Femur (tissue), 1 donor: ENCODE measurements at places on chromosomes 13 and 19.

GRCh38 chr13:40772765-40773473, 1.9 kb upstream of the MRPS31 start:
- no peak for DNase-seq

GRCh38 chr13:110130431-110130830, 176.5 kb downstream of the COL4A1 start:
- DNase-seq, result no peak

DNA sequence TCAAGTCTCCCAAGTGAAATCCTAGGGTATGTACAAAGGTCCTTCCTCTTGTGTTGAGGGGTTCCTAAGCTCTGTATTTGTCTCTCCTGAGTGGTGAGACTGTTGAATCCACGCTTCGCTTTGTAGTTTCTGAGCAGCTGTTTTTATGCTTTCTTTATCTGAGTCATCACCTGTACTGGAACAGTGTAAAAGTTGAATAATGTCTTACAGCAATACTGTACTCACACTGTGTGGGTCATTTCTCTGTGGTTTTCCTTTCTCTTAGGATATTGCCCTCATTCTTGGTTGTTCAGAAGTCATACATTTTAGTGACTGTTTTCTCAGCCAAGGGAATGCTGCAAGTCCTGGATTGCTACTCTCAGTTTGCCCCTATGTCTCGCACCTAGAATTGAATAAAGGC, 1596.6 kb downstream of the SLITRK5 start:
- no peak for DNase-seq

- DNase-seq, result peak; percentile 97
Observed at GRCh38 chr13:73058736-73059459, at the start of gene KLF5. Gene KLF5 (plus strand): TSS chr13:73059005. CDS start chr13:73059328, 323 bp downstream.

DNA sequence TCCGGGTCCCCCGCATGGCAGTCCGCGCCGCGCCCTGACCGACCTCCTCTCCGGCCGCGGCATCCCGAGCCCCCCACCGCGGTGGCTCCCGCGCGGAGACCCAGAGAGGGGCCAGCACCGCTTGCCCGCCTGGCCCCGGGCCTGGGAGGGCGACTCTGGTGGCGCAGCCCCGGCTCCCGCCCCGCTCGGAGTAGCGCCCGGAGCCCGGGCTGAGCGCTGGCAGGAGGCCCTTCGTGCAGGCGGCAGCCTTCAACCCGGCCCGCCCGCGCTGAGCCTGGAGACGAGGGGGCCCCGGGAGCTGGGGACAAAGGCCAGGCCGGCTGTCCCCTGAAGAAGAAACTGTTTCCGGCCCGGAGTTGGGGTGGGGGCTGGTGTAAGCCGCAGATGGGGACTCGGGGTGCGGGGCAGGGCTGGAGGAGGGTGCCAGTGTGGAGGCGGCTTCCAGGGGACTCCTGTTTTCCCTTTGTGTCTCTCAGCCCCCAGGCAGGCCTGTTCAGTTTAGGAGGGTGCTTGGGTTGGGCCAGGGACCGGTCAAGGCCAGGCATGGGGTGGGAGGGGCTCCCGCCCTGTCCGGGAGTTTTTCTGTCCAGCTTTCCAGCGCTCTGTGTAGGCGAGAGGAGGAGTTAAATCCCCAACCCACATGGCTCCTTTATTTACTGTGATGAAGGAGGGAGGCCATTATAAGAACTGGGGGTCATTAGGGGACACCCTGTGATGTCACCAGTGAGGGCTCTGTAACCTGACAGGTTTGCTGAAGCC, 935 bp downstream of the LRP3 start:
- no peak for DNase-seq

DNA sequence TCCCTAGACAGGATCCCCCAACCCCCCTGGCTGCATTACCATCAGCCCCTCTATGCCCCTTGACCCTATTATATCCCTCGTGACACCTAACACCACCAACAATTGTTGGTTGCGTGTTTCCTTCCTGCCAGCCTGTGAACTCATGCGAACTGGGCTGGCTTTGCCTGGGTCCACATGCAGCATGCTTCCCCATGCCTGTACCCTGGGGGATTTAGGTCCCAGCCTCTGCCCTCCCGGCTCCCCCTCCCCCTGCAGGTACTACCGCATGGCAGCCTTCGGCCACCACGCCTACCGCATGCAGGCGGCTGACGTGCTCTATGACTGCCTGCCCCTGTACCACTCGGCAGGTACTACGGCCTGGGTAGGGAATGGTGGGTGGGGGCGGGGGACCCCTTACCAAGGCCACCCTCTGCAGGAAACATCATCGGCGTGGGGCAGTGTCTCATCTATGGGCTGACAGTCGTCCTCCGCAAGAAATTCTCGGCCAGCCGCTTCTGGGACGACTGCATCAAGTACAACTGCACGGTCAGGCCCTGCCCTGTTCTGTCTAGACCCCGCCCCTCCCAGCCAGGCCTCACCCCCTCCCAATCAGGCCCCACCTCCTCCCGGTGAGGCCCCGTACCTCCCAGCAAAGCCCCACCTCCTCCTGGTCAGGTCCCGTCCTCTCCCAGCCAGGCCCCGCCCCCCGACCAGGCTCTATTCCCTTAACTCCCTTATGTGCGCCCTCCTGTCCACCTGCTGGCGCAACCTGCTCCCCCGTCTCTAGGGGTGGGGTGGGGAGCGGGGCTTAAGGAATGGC, 18.5 kb downstream of the SLC27A1 start:
- DNase-seq, result peak; percentile 78

DNA sequence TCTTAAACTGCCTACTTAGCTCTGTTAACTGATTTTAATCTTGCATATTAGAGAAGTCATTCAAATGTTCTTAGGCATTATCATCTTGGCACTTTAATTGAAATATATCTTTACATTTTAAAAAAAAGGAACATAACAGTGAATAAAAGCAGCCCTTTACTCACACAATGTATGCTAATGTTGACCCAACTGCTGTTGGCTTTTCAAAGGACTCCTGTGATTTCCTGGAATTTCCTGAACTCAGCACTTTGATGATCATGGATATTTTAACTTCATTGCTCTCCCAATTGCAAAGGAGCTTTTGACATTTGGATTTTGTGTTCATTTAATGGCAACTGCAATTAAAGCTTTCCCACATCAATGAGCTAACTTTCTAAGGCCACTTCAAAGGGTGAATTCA, 1230.3 kb downstream of the DIAPH3 start:
- DNase-seq, result no peak
